Stimulated activated CD8-positive, alpha-beta memory T cell treated with anti-CD3 and anti-CD28 coated beads, Interleukin-7, amount 100 ng/mL, for 1 hour (primary cell): ENCODE measurements at places on chromosomes 16 and 17.

DNA sequence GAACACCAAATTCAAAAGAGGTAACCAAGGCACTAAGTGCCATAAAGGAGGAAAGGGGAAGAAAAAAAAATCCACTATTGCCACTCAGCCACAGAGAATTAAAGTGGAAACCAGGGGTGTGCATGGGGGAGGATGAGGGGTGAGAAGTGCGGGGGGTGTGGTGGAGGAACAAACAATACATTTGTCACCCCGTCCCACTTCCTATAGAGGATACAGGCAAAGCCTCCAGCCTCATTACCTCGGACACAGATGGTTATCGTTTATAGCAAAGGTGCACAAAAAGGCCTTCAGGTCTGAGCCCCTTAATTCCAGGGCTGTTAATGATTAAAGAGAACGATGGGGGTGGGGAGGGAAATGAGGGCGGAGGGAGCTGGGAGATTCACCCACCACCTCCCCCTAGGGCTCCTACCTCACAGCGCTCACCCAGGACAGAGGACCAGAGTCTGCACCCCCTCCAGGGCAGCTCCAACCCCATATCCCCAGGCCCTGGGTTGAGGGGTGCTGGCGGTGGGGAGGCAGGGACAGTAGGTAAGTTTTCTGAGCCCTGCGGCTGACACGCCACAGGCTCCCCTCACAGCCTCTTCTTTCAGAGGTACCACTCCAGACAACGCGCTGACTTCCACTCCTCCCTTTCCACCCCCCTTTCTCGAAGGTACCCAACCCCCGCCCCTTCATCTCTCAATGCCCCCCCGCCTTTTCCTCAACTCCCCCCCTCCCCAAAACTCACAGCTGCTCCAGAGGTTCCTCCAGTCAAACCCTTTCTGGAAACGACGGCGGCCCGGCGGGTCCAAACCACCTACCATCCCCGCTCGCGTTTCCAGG is 470 bp downstream of the DCUN1D3 start:
- DNase-seq, result no peak

DNA sequence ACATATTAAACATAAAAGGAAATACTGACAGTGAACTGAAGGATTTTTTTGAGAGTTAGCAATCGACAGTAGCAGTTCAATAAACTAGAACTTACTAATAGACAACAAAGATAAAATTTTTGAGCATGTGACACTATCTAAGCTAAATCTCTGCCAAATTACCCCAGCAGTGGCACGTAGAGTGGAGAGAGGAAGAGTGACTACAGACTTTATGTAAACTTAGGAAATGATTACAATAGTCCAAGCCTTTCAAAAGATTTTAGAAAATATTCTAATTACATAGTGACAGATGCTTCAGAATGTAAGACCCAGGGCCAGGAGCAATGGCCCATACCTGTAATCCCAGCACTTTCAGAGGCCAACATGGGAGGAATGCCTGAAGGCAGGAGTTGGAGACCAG is 52.4 kb downstream of the CFDP1 start:
- no peak for DNase-seq

GRCh38 chr17:13671771-13672170 is 70.0 kb upstream of the HS3ST3A1 start:
- no peak for DNase-seq

DNA sequence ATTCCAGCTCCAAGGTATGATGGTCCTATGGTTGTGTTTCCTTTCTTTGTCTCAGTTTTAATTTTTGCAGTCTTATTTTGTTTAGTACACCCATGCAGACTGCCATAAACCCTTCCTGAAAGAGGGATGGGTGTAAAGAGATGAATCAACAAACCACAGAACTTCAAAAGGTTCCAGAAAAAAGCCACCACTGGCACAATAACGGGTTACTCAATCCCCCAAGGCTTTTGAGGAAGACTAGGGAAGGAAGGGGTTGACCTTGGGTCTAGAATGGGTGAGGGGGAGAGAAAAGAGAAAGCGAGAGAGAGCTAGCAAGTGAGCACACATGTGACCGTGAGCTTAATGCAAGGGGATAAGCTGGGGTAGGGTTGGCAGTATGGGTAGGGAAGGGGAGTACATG is 168.1 kb downstream of the XYLT1 start:
- no peak for DNase-seq

DNA sequence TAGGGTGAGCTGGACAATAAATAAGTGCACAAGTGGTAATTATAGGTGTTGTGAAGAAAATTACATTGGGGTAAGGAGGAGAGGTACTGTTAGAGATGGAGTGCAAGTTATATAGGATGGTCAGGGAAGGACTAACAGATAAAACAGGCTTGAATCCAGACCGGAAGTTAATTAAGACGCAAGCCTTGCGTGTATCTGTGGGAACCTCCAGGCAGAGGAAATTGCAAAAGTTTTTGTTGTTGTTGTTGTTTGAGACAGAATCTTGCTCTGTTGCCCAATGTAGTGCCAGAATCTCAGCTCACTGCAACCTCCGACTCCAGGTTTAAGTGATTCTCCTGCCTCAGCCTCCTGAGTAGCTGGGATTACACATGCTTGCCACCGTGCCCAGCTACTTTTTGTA is 2.4 kb upstream of the ZNF18 start:
- DNase-seq, result no peak

GRCh38 chr16:51941412-51941811 is 605.5 kb downstream of the TOX3 start:
- no peak for DNase-seq

GRCh38 chr17:29867643-29868181 is 62.3 kb downstream of the SSH2 start:
- no peak for DNase-seq

DNA sequence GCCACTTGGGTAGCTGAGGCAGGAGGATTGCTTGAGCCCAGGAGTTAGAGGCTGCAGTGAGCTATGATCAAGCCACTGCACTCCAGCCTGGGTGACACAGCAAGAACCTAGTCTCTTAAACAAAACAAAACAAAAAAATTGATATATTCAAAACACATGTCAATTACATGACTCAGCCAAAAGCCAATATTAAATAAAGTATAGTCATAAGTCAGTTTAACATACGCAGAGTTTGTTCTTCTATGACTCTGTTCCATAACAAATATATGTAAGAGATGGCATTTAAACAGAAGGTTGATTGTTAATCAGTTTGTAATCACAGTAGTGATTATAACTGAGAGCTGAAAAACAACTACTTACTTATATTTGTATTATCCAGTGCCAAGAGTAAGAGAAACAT is 106.5 kb downstream of the CDH8 start:
- DNase-seq, result no peak

DNA sequence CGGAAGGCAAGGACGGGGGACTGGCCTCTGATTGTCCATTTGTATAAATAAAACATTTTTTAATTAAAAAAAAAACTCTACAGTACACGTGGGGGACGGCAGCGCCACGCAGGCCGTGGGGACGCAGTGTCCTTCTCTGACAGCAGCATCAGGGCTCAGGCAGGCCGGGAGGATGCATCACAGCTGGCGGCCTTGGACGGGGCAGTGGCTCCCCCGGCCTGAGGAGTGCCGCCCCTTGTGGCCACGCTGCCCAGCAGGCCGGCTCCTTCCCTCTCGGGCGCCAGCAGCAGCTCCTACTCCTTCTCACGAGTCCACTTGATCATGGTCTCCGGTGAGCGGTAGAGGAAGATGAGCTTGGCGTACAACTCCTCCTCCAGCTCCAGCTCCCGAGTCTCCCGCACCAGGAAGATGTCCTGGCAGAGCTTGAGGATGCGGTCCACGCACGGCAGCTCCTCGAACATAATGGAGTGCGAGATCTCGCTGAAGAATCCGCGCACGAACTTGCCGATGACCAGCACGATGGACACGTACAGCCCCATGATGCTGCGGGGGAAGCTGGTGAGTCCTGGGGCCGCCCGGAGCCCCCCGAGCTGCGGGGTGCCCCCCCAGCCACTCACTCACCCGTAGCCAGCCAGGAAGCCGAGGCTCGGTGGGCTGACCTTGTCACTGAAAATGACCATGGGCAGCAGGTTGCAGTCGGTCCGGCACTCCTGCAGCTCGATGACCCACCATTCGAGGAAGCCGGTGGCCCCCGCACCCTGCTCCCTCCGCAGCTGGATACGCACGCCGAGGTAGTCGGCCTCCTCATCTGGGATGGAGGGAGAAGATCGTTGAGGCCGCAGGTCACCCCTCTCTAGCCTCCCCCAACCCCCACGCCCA is 9.2 kb downstream of the CTU2 start:
- DNase-seq, result no peak

DNA sequence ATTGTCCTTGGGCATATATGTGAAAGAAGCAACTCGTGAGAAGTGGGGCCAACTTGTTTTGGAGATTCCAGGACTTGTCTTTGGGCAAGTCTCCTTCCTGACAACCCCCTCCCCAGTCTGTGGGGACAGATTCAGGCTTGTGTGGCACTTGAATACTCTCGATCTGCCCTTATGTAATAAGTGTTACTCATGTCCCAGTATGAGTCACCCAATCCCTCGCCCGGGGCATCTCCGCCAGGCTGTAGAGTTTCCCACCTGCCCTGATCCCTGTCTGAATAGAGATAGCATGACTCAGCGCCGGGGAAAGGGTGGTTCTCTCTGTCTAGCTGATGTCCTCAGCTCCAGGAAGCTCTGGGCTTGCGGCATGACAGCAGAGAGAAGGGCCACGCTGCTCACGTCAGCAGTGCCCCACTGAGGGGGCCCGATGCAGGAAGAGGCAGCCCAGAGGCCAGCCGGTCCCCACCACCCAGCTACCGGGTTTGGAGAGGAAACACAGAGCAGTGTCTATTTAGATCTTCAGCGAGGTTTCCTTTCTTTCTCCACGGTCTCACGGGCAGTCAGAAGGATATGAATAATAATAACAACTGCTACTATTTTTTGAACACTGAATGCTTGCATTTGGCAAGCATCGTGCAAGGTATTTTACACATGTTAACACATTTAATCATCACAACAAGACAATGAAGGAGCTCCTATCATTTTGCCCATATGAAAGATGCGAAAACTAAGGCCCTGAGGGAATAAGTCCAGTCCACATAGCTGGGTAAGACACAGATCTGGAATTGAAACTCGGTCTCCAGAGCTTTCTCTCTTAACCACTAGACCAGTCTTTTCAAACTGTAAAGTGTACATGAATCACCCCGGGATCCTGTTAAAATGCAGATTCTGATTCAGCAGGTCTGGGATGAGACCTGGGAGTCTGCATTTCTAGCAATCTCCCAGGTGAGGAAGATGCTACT is 426.7 kb upstream of the MAF start:
- peak; percentile 9 for DNase-seq

DNA sequence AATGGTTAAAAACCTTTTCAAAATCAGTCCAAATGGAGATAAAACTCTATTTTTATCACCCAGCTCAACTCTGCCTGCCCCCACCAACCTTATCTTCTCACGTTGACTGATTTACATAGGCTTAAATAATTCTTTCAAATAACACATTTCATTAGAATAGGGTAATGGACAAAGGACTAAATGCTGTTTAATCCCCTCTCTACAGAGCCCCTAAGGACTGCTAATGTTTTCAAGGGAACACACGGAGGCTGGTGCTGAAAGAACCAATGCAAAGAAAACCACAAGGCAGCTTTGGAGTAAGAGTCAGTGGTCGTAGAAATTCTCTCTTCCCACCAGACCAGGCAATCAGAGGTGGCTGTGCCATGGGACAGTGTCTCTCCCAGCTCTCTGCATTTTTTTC is 445.7 kb upstream of the MAF start:
- DNase-seq, result no peak

GRCh38 chr16:50680556-50680893 is 587 bp downstream of the SNX20 start:
- DNase-seq, result no peak

DNA sequence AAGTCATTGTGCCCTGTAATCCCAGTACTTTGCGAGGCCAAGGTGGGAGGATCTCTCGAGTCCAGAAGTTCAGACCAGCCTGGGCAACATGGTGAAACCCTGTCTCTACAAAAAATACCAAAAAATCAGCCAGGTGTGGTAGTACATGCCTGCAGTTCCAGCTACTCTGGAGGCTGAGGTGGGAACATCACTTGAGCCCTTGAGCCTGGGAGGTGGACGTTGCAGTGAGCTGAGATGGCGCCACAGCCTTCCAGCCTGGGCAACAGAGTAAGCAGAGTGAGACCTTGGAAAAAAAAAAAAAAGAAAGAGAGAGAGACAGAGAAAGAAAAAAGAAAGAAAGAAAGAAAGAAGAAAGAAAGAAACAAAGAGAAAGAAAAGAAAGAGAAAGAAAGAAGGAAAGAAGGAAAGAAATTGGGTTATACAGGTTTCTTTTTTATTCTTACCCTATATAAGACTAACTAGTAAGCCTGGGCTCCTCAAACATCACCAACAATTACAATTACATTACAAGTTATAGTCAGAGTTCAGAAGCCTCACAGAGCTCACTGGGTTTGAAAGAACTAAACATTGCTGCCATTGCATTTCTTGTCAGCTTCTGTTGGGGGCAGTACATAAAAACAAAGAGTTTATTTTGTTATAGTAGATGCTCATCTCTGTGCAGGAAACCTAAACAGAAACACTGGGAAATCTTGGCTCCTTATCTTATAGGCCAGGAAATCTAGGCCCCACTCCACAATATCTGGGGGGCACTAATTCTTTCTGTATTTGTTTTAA is 6.7 kb upstream of the ABCA9 start:
- DNase-seq, result no peak

- DNase-seq, result no peak
These were observed 16.7 kb upstream of the DHRS11 start for GRCh38 chr17:36575028-36575427.

DNA sequence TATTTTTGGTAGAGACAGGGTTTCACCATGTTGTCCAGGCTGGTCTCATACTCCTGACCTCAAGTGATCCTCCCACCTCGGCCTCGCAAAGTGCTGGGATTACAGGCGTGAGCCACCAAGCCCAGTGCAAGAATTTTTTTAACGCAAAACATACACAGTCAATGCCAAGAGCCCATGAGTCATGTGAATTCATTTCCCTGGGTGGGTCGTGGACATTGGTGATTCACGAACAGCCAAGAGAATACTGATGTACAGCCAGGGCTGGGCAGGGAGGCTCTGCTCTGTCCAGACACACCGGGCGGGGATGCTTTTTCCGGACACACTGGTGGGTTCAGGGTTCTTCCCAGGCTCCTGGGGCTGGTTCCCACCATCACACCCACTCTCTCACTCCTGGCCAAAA is 17.7 kb downstream of the SLC38A8 start:
- DNase-seq, result no peak

DNA sequence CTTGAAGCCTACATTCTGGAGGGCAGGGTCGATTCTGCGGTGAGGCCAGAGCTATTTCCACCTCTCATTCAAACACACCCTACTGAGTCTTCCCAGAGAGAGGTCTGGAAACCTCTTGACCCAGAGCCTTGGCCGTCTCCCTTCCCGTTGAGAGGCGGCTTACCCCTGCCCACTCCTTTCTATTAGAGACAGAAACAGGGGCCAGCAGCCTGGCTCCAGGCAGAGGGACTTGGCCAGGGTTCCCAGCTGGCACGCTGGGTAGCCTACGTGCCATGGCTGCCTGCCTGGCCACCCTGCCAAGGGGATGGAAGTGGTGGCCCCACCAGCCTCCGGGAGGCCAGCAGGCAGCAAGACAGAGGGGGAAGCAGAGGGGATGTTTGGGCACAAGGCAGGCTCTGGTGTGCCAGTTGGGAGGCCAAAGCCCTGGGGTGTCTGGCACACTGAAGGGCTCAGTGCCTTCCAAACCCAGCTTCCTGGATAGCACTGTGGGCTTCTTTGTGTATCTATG is 6.0 kb downstream of the STAC2 start:
- no peak for DNase-seq

GRCh38 chr16:50737420-50737959 is 4.4 kb upstream of the CYLD start:
- DNase-seq, result no peak
